ENCODE measurements at places on chromosomes 1 and 21. TPM values are rescaled to one million over a fixed set of nuclear protein-coding genes. Genes with fewer than 3 reads are reported as not detected.

DNA sequence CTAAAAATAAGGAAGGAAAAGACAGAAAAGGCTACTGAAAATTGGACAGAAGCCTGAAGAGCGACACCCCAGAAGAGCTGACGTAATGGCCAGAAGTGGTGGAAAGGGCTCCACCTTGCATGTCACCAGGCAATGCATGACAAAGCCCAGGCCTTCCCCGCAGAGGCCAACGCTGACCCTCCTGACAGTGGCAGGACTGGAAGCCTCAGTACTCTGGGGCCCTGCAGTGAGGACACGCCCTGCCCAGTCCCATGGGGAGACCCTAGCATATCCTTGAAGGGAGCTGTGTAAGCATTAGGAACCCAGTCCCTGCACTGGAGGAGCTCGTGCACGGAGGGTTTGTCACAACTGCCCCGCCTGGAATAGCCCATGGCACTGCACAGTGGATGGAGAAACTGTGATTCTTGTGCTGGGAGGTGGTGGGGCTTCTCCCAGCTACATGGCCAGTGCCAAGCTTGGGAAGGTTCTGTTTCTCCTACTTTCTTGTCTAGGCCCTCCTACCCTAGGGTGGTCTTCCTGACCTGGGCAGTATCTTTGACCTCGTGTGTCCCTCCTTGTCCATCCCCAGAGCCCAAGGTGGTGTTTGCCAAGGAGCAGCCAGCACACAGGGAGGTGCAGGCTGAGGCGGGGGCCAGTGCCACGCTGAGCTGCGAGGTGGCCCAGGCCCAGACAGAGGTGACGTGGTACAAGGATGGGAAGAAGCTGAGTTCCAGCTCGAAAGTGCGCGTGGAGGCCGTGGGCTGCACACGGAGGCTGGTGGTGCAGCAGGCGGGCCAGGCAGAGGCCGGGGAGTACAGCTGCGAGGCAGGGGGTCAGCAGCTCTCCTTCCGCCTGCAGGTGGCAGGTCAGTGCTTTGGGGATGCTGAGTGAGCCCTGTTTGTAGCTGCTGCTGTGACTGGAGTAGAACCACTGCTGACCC is 60.4 kb downstream of the OBSCN start:
- no peak for DNase-seq

DNA sequence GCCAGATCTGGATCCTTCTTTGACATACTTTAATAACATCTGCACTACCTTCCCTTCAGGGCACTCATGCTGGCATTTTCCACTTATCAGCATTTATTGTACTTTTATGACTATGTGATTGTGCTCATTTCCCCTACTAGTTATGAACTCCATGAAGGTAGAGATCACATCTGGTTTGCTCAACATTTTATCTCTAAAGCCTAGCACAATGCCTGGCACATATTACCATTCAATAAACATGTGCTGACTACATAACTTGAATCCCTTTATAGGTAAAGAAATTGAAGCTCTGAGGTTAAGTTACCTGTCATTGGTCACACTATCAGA is 221.2 kb downstream of the HHIPL2 start:
- DNase-seq, result no peak

SNRNP40 gene
- 62.8 TPM for total RNA-seq

- DNase-seq, result no peak
Observed at GRCh38 chr1:18957136-18957521, 653 bp upstream of the IFFO2 start.

LDLRAD1 gene
- not detected for total RNA-seq

All from kidney epithelial cell (primary cell).